ENCODE measurements at places on chromosomes 2 and 18. TPM values are rescaled to one million over a fixed set of nuclear protein-coding genes. Genes with fewer than 3 reads are reported as not detected.

The SCYGR1 gene
- total RNA-seq, result not detected

The ERICH2 gene
- not detected for total RNA-seq

The IL36G gene
- not detected for total RNA-seq

The PARD3B gene
- 10.9 TPM for total RNA-seq

The MC5R gene
- total RNA-seq, result not detected

The NT5C1B gene
- not detected for total RNA-seq

The SOWAHC gene
- total RNA-seq, result 11.5 TPM

The TANC1 gene
- total RNA-seq, result 64.7 TPM

The RAB12 gene
- 43.4 TPM for total RNA-seq

The IL1RN gene
- total RNA-seq, result not detected

The TTC31 gene
- 5.4 TPM for total RNA-seq

The AGAP1 gene
- 1.5 TPM for total RNA-seq

The NCKAP5 gene
- total RNA-seq, result under 0.01 TPM

The SERPINB4 gene
- not detected for total RNA-seq

The SLC38A11 gene
- not detected for total RNA-seq

The SLC5A7 gene
- not detected for total RNA-seq

The MCM6 gene
- 11.1 TPM for total RNA-seq

The LANCL1 gene
- 17.9 TPM for total RNA-seq

The DNAH6 gene
- total RNA-seq, result under 0.01 TPM

The INPP4A gene
- 14.2 TPM for total RNA-seq

The RNF103 gene
- total RNA-seq, result 23.3 TPM

The DSG1 gene
- total RNA-seq, result not detected

The SERTAD2 gene
- 3.3 TPM for total RNA-seq

The TBC1D8 gene
- total RNA-seq, result 96.8 TPM

The HK2 gene
- total RNA-seq, result 3.4 TPM

The SNED1 gene
- 17.9 TPM for total RNA-seq

The LYPD6B gene
- total RNA-seq, result not detected

The CDH2 gene
- total RNA-seq, result 2.2 TPM

The STPG4 gene
- not detected for total RNA-seq

The IL1A gene
- not detected for total RNA-seq

The POTEI gene
- total RNA-seq, result 0.79 TPM

The SERPINB12 gene
- total RNA-seq, result not detected

The STEAP3 gene
- total RNA-seq, result 7.2 TPM

The TCF23 gene
- not detected for total RNA-seq

Measured in lung microvascular endothelial cell (primary cell).